Smooth muscle cell of the brain vasculature (primary cell): ENCODE measurements at places on chromosomes 12 and 14.
A peak's percentile ranks its signal among the peaks of the same experiment; 100 is the strongest.

GRCh38 chr12:65803251-65803650 lies 21.0 kb upstream of the HMGA2 start:
- no peak for DNase-seq

DNA sequence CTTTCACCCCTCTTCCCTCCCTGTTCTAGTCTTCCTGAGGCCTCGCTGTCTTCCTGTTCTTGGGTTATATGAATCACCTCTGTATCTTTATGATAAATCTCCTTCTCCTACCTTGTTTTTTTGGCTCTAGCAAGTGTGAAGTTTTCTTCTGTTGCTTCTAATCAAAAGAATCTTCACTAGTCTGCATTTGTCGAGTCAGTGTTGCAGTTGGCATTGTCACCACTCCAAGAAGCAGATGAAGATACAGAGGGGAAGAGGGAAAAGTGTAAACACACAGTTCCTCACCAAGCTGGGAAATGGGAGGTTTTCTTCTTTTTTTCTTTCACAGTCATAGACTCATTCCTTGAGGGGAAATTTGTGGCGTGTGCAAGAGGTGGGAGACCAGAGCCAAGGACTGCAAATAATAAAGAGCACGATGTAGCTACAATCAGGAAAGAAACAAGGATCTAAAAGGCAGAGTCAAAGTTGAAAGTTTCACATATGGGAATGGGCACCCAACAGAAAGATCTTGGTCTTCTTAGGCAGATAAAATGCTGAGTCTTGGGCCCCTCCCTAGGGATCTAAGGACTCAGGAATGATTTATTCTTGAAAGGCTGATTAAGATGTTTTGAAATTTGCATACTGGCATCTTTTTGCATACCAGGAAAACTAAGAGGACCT lies 22.2 kb upstream of the PRICKLE1 start:
- DNase-seq: no peak

- no peak for DNase-seq
Measured at GRCh38 chr14:31898838-31899528, 178.1 kb upstream of the ARHGAP5 start.

- DNase-seq: no peak
Measured at GRCh38 chr12:58253663-58254062, 312.3 kb downstream of the ATP23 start.

- DNase-seq: no peak
Measured at GRCh38 chr14:74685921-74686678, 26.8 kb downstream of the AREL1 start.

- DNase-seq: peak; percentile 44
Measured at GRCh38 chr14:41609704-41610183, 3.1 kb downstream of the LRFN5 start.

DNA sequence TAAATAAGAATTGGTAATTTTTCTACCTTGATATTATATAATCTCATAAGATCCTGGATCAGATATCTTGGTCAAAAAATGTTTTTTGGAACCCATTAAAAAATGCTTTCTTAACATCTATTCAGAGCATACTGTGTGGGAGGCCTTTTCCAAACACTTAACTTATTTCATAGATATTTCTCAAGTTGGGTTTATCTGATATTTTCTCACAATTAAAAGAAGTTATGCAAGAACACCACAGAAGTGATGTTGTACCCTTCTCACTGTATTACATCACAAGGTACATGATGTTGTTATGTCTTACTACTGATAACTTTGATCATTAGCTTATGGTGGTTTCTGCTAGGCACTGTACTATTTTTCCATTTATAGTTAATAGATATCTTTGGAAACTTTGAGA lies 23.4 kb upstream of the PRPF39 start:
- DNase-seq: no peak

DNA sequence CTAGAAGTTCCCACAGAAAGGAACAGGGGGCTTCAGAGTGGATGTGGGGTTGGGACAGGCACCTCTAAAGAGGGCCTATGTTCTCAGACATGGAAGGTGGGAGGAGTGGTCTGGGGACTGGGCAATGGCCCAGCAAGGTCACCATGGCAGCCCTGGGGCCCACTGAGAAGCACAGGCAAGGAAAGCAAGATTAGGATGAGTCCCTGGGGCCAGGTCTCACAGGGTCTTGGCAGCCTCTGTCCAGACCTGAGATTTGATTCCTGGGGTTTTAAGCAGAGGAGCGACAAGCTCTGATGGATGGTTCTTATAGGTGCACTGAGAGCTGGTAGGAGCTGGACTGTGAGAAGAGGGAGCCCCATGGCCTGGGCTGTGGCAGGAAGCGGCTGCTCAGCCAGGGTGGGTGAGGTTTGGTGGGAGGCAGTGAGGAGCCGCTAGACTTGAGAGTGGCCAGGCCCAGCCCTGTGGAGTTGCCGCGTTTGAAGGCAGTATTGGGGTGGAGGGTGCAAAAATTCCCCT lies 44.0 kb downstream of the DLK1 start:
- DNase-seq: no peak

DNA sequence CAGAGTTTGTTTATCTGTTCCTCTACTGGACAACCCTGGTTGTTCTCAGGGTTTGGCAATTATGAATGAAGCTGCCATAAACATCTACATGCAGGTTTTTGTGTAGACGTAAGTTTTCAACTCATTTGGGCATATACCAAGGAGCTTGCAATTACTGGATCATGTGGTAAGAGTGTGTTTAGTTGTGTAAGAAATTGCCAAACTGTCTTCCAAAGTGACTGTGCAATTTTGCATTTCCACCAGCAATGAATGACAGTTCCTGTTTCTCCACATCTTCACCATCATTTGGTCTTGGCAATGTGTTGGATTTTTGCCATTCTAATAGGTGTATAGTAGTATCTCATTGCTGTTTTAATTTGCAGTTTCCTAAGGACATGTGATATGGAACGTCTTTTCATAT lies 39.8 kb upstream of the FBXO33 start:
- no peak for DNase-seq

DNA sequence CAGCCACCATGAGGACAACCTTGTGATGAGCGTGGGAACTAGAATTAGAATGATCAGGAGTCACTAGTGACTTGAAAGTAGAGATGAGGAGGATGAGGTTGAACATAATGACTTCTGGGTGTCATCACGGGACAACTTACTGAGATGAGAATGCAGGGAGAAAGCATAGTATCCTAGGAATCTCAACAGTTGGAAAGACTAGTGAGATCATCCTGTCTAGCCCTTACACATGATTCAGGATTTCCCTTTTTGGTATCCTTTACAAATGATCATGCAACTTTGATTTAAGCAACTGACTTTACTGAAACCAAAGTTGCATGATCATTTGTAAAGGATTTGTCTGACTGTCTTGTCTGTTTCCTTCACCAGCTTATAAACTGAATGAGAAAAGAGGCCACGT lies 51.8 kb upstream of the HIF1A start:
- DNase-seq: no peak

- DNase-seq: no peak
Measured at GRCh38 chr12:40015345-40015744, 90.5 kb downstream of the SLC2A13 start.

DNA sequence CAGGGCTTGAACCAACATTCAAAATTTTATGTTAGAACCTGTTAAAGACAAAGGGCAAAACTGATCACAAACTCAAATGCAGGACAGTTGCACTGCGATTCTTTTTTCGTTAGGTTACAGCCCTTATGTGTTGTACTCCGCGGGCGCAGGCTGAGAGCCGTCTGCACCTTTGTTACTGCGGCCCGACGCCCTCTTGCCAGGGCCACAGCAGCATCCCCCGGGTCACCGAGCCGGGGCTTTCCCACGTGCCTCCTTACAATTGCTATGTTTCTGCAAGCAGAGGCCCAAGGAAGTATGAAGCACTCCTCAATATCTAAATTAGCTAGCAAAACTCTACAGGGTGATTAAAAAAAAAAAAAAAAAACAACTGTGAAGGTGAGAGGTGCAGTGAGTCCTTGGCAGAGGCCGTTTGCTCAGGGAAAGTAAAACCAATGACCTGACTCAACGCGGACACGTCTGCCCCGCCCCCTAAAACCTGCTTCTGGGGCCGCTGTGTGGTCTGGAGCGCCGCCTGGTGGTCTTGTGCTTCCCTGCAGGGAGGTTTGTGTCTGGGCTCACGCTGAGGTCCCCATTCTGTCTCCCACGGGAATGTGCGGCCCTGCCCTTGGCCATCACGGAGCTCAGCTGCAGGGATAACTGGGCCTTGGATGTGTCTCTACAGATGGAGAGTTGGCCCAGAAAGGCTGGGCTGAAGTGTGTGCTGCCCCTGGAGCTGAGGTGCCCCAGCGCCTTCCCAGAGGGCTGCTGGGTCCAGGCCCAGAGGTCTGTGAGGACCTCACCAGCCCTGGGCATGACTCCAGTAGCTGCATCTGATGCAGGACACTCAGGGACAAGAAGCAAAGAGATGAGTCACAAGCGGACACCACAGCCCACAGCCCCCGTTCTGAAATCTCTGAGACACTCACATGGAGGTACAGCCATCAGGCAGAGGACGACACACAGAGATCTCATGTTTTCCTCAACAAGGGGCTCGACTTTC lies 418.5 kb downstream of the TMEM121 start:
- DNase-seq: no peak

DNA sequence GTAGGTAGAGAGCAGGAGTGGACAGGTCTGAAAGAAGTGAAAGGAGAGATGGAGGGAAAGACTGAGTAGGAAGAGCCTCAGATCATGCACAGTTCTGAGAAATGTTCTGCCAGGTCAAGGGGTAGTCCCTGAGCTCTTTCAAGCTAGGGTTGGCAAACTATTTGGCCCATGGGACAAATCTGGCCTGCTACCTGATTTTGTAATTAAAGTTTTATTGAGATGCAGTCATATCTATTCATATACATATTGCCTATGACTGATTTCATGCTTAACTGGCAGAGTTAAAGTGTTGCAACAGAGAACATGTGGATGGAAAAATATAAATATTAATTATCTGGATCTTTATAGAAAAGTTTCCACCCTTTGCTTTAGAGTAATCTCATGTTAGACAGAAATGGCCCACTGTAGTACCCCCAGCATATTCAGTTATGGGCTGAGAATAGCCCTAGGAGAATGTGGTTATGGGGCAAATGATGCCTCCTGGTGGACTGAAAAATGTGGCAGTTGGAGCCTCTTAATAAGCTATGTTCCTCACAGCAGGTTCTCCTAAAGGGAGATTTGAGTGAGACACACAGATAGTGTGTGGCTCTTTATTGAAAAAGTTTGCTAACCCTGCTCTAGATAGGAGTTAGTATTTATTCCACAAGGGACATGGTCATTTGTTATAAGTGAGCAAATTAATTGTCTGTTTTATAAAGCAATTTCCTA lies 476.9 kb downstream of the LRIG3 start:
- no peak for DNase-seq

DNA sequence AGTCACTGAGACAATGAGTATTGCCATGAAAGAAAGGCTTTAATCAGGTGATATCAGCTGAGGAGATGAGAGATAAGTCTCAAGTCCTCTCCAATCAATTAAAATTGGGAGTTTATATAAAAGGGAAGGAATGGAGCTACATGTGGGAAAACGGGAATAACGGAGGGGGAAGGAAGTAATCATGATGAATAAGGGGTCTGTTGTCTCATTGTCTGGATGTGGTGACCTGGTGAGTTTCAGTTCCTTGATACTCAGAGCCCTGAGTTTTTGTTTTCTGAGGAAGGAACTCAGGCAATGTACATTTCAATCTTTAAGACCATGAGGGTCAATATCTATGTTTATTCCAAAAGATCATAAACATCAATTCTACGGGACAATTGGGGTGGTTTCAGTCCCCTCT lies 198.8 kb downstream of the KITLG start:
- no peak for DNase-seq

- no peak for DNase-seq
Measured at GRCh38 chr12:45093051-45093450, 42.2 kb upstream of the DBX2 start.

GRCh38 chr12:5301539-5301938 lies 130.4 kb upstream of the NTF3 start:
- no peak for DNase-seq

DNA sequence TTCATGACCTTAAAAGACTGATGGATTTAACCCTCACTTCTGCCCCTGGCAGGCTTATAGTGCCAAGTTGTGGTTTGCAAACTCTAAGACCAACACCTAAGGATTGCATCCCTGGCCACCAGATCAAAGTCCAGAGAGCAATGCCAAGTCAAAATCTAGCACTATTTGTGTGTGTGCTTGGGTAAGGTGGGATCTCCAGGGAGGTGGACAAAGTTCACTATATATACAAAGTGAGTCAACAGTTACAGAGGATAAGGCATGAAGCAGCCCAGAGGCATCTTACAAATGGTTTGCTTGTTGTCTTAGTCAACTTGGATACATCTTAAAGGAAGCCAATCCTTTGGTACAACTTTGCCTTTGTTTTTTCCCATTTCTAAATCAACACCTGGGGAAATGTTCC lies 137.3 kb downstream of the MSRB3 start:
- no peak for DNase-seq

DNA sequence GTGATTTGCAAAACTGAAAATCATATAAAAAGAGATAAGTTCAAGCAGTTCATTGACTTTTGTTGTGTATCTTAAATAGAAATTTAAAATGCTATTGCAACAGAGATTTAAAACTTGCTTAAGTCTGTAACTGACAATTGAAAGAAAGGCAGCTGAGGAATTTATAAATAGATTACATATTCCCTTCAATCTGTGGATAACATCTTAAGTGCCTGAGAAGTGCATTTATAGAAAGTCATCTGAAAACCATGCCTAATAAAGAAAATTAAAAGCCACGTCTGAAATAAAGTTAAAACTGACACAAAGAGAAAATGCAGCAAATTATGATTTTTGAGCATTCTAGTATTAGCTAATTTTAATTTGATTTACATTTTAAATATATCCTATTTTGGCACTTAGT lies 479.8 kb downstream of the MDGA2 start:
- no peak for DNase-seq

- DNase-seq: no peak
Measured at GRCh38 chr14:100221533-100222223, 17.3 kb upstream of the YY1 start.

DNA sequence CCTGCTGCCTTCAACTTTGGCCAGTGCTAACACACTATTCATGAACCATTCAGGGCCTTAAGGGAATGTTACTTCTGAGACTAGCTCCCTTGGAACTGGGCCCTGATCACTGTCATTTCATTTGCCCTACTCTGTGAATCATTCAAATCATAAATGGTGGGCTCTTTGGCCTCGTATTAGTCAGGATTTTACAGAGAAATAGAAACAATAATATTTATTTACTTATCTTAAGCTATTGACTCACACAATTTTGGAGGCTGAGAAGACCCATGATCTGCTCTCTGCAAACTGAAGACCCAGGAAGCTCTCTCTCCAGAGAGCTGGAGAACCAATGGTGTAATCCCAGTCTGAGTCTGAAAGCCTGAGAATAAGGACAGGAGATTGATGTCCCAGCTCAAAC lies 398.5 kb downstream of the LRIG3 start:
- DNase-seq: no peak

GRCh38 chr14:31388687-31389413 lies 31.5 kb downstream of the HEATR5A start:
- DNase-seq: no peak

- DNase-seq: no peak
Measured at GRCh38 chr12:21615431-21615830, 10.8 kb upstream of the GYS2 start.

GRCh38 chr12:111014547-111014946 lies 94.2 kb upstream of the MYL2 start:
- DNase-seq: no peak

DNA sequence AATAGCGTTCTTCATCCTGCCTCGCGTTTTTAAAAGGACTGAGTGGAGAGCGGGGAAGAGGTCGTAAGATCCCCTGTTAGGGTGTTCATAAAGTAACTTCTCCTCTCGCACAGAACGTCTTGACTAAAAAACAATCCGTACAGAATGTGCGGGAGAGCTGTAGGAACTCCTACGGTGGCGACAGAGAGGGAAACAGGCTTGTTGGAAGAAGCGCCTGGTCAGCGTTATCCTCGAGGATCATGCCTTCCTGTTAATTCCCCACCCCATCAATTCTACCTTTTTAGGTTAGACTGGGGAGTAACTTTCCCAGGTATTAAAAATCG lies 399 bp upstream of the WASHC4 start:
- DNase-seq: no peak
